ENCODE measurements at places on chromosomes 5 and 9. TPM values are rescaled to one million over a fixed set of nuclear protein-coding genes. Genes with fewer than 3 reads are reported as not detected.

AKNA gene
- 8.4 TPM for polyA plus RNA-seq

GMCL2 gene
- polyA plus RNA-seq: not detected

PRR16 gene
- 19.3 TPM for polyA plus RNA-seq

TLE4 gene
- 14.5 TPM for polyA plus RNA-seq

TTC33 gene
- polyA plus RNA-seq: 20.3 TPM

CACNA1B gene
- 0.72 TPM for polyA plus RNA-seq

TSLP gene
- polyA plus RNA-seq: 0.67 TPM

PCDHGA5 gene
- 2.6 TPM for polyA plus RNA-seq

INVS gene
- 11.8 TPM for polyA plus RNA-seq

RPL7A gene
- 2,437 TPM for polyA plus RNA-seq

HTR4 gene
- polyA plus RNA-seq: not detected

TOR2A gene
- 8.1 TPM for polyA plus RNA-seq

SELENOP gene
- polyA plus RNA-seq: 98.3 TPM

LOX gene
- polyA plus RNA-seq: 63.2 TPM
